ENCODE measurements at places on chromosomes 7 and 10. TPM values are rescaled to one million over a fixed set of nuclear protein-coding genes. Genes with fewer than 3 reads are reported as not detected.

MACC1 gene
- 0.03 TPM for total RNA-seq

VWDE gene
- not detected for total RNA-seq

WDFY4 gene
- total RNA-seq = 1.5 TPM

- H3K27ac ChIP-seq = peak overlapping the region; percentile 55
- no peak for DNase-seq
- no peak overlapping the region for H3K4me3 ChIP-seq
- H3K4me1 ChIP-seq = peaks cover 88% of the 10 kb centered on the region
Observed at GRCh38 chr10:62075912-62076311, 174.4 kb downstream of the ARID5B start.

DNA sequence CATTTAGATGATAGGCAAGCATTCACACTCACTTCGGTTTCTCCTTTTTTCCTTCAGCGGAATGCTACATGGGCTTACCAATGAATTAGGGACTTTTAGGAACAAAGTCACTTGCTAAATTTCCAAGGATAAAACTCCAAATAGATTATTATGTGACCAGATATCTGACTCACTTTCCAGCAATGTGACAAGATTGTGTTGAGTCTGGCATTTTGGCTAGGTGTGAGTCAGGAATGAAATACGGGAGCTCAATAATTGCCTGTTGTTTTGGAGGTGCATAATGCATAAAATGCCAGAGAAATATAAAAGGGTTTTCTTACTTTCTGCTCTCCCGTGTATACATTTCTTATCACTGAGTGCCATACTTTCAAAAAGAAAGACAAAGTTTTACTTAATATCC lies 721.1 kb downstream of the KCNMA1 start:
- no peak for DNase-seq
- H3K36me3 ChIP-seq = no peaks in the 10 kb centered on the region
- H3K27ac ChIP-seq = no peak overlapping the region
- H3K4me3 ChIP-seq = no peak overlapping the region
- H3K4me1 ChIP-seq = no peaks in the 10 kb centered on the region

- no peak overlapping the region for H3K4me3 ChIP-seq
- no peaks in the 10 kb centered on the region for H3K4me1 ChIP-seq
- no peaks in the 10 kb centered on the region for H3K36me3 ChIP-seq
- H3K27me3 ChIP-seq = no peaks in the 10 kb centered on the region
Observed at GRCh38 chr10:65430979-65431378, 1494.9 kb upstream of the LRRTM3 start.

DNA sequence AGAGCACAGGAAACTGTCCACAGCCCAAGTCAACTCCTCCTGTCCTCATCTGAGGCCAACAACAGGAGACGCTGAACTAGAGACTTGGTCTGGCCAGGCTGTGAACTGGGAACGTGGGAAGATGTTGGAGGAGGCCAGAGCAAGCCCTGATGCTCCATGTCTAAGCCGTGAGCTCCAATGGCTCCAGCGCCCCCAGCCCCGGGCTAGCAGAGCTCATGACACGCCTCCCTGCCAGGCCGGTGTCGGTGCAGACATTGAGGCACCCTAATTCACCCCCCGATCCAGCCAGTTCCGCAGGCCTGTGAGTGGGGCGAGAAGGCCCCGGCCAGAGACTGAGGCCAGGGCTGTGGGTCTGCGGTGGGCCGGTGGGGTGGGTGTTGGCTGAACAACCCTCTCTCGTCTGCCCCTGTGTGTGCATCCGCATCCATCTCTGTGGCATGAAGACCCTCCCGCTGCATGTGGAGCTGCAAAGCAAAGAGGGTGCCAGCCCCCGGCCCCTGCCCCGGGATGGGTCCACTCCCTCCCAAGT lies 109.3 kb upstream of the MACROH2A2 start:
- H3K27me3 ChIP-seq = no peaks in the 10 kb centered on the region
- no peak overlapping the region for H3K27ac ChIP-seq
- no peaks in the 10 kb centered on the region for H3K4me1 ChIP-seq
- DNase-seq = no peak
- no peaks in the 10 kb centered on the region for H3K36me3 ChIP-seq

DNA sequence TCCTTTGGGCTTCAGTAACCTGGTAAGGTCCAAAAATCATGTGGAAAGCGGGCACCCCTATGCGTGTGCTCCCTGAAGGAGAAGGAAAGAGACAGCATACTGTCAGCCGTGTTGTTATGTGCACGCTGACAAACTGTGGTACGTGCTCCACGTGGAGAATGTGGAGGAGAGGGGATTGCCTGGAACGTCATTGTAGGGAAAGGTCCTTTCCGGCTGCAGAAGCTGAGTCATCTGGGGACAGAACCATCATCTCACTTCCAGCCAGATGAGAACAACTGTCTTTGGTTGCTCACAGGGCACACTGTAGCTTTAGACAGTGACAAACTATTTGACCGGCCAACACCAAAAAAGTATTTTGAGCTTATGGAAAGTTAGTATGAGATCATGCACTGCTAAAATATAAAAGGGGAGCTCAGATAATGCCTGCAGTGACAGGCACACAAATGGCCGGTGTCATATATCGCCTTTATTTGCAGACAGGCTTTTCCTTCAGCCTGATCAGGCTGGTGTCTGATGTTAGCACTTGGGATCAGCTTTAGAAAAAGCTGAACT lies 38.8 kb upstream of the GRB10 start:
- no peak overlapping the region for H3K4me3 ChIP-seq
- DNase-seq = no peak
- H3K27me3 ChIP-seq = no peaks in the 10 kb centered on the region
- no peaks in the 10 kb centered on the region for H3K36me3 ChIP-seq
- H3K4me1 ChIP-seq = peaks cover 18% of the 10 kb centered on the region

DNA sequence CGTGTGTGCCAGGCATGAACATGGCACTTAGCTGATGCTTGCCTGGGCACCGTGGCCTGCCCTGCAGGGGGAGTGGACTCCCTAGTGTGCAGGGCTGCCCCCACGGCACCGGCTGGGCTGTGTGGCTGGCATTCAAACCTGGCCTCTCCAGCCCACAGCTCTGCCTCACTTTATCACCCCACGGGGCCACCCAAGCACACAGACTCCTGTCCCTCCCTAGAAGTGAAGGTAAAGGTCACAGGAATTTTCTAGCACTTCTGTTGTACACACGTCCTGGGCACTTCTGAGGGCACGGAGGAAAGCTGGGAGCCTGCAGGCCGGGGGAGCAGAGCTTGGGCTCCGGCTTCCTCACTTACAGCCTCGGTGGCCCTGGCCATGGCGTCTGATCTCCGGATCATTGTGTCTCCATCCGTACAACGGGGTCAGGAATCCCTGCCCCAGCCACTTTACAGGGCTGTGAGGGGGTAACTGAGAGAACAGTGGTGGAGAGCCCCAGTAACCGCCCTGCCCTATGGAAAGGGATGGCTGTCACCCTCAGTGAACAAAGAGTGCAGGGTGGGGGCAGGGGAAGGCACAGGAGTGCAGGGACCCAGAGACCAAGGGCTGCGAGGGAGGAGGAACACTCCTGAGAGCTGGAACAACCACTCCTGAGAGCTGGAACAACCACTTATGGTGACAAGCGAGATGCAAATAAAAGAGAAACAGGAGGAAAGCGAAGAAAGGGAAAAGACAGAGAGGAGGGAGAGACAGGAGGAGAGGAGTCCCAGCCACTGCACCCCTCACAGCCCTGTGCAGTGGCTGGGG lies 3.9 kb upstream of the PYROXD2 start:
- no peak for DNase-seq
- no peak overlapping the region for H3K27ac ChIP-seq
- no peaks in the 10 kb centered on the region for H3K27me3 ChIP-seq

DNA sequence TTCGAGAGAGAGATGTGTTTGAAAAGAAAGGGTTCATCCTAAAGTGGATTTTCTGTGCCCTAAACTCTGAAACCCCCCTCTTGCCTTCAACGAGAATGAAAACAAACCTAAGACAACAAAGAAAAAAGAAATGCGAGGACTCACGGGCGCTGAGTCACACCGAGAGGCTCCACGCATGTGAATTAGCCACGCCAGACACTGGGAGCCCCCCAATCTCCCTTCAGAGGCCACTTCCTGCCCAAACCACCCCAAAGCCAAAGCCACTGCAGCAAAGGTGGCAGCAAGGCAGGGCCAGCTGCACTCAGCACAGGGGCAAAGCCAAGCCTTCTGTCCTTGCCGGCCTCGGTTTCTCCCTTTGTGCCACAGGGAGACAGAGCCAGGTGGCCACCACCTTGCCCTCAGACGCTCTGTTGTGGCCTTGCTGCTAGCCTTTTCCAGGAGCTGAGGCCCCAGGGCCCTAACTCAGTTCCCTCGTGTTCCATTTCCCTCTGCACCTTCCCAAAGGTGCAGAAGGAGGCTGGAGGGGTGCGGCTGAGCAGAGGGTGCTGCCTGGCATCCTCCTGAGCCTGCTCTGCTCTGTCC lies 93.3 kb downstream of the FAM53B start:
- DNase-seq = no peak
- no peaks in the 10 kb centered on the region for H3K27me3 ChIP-seq
- peaks cover 100% of the 10 kb centered on the region for H3K4me1 ChIP-seq

- no peaks in the 10 kb centered on the region for H3K4me1 ChIP-seq
- H3K27ac ChIP-seq = no peak overlapping the region
Observed at GRCh38 chr7:94760446-94761100, 104.6 kb upstream of the SGCE start.

GRCh38 chr7:47844311-47844710 lies 104.0 kb downstream of the PKD1L1 start:
- no peaks in the 10 kb centered on the region for H3K27me3 ChIP-seq
- no peak for DNase-seq
- no peak overlapping the region for H3K4me3 ChIP-seq
- H3K4me1 ChIP-seq = peaks cover 32% of the 10 kb centered on the region

DNA sequence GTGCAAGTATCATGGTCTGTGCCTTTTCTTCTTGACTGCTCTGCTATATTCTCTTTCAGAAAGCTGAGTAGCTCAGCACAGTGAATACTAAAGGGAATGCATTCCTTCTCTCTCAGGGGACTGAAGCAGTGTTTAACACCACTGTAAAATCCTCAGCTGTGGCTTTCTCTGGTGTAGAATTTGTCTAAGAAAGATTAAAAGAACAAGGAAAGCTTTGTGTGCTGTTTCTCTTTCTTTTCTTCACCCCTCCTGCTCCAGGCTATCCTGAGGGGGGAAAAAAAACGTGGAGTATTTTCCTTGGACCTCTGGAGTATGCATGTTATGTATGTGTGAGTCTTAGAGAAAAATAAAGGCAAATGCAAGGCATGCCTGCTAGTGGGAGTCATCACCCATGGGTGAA lies 383.9 kb downstream of the AUTS2 start:
- peaks cover 15% of the 10 kb centered on the region for H3K4me1 ChIP-seq
- H3K36me3 ChIP-seq = no peaks in the 10 kb centered on the region
- no peaks in the 10 kb centered on the region for H3K27me3 ChIP-seq
- H3K27ac ChIP-seq = no peak overlapping the region

- no peak overlapping the region for H3K4me3 ChIP-seq
- H3K27me3 ChIP-seq = no peaks in the 10 kb centered on the region
- H3K36me3 ChIP-seq = no peaks in the 10 kb centered on the region
- H3K4me1 ChIP-seq = no peaks in the 10 kb centered on the region
Observed at GRCh38 chr7:54183055-54183454, 359.1 kb upstream of the VSTM2A start.

DNA sequence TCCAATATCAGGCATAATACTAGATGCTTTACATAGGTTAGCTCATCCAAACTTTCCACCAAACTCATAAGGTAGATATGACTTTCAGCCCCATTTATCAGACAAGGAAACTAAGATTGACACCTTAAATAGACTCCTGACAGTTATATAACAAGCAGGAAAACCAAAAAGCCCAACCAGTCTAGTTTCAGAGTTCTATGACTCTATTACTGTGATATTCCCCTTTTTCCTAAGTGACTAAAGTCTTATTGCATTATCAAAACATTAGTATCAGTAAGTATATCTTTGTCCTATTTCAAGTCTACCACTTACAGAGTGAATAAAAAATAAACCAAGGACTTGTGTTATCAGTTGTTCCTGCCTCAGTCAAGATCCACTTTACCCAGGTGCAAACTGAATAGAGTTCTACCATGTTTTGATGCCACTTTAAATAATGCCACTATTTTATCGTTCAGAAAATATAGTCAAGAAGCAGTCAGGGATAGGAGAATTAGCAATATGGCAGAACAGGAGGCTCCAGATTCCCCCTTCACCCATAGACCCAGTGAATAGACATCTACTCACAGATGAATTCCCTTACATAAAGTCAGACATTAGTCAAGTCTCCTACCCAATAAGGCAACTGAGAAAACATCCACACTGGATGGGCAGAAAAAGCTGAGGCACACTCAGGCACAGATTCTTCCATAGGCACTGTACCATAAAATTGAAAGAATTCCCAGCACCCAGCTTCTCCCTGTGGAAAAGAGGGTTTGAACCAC lies 74.1 kb downstream of the CRPPA start:
- H3K27ac ChIP-seq = peak overlapping the region; percentile 49
- H3K36me3 ChIP-seq = peaks cover 7% of the 10 kb centered on the region
- no peaks in the 10 kb centered on the region for H3K27me3 ChIP-seq
- DNase-seq = no peak
- no peak overlapping the region for H3K4me3 ChIP-seq

GRCh38 chr7:39183796-39184195 lies 206.1 kb downstream of the POU6F2 start:
- no peaks in the 10 kb centered on the region for H3K27me3 ChIP-seq
- no peaks in the 10 kb centered on the region for H3K36me3 ChIP-seq
- H3K4me3 ChIP-seq = no peak overlapping the region

All from left ventricle myocardium inferior (tissue), 1 donor.